ENCODE measurements at places on chromosomes 13 and 19. TPM values are rescaled to one million over a fixed set of nuclear protein-coding genes. Genes with fewer than 3 reads are reported as not detected.

Gene PALM3
- not detected for total RNA-seq

Gene ERCC5
- total RNA-seq = 67.3 TPM

DNA sequence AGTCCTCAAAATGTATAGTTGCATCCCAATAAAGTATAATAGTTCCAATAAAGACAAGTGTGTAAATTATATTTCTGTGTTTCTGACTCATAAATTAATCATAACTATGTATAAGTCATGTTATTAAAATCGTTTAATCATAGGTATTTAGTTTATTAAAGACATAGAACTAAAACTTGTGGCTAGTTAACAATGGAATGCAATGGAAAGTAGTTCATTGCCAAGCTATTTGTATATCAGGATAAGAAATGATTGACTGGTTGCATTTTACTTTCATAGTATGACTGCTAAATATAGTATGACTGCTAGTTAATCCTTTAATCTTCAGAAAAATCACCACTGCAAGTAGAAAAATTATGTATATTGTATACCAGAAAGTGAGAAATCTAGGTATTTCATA is 16.9 kb downstream of the COG3 start:
- DNase-seq = no peak

- DNase-seq = no peak
These were observed 32.3 kb downstream of the NFIX start for GRCh38 chr19:13027557-13027956.

GRCh38 chr13:63636316-63636993 is 2220.8 kb upstream of the PCDH20 start:
- no peak for DNase-seq

DNA sequence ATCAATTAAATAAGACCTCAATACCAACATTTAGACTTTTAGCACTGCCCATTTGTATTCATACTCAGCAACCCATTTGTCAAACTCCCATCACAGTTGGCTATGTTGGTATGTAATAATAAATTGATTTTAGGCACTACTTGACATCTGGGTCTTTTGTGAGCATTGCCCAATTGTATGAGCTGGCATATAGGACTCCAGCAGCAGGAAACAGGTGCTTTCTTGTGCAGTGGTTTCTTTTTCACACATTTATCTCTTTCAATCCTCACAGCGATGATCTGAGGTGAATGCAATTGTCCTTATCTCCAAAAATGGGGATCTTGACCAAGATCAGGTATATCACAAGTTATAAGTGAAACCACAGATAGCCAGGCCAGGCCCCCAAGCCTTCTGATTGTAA is 96.9 kb upstream of the OXGR1 start:
- DNase-seq = no peak

Data from fibroblast of villous mesenchyme (primary cell).